ENCODE measurements at places on chromosomes 6 and 20.

- DNase-seq = peak; percentile 1
Measured at GRCh38 chr6:91304521-91304920, 717.6 kb upstream of the MAP3K7 start.

- DNase-seq = no peak
Measured at GRCh38 chr20:32028647-32029372, 18.6 kb downstream of the CCM2L start.

DNA sequence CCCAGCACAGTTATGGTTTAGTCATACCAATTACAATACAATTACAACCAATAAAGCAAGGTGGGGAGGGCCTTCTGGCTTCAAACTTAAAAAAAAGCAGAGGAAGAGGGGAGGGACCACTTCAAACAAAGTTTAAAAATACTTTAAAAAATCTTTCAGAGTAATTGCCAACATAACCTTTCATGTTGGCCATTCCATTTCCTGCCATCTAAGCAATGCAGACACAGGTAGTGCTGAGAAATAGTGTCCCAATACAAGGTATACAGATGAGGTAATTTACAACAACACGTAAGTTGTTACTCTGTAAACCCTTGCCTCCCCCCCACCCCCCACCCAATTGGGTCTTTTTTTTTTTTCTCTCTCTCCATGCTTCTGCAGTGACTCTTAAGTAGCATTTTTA lies 18.8 kb upstream of the TBC1D20 start:
- DNase-seq = no peak

GRCh38 chr20:14698605-14699373 lies 361.4 kb upstream of the FLRT3 start:
- no peak for DNase-seq

GRCh38 chr20:18748987-18749386 lies 64.6 kb upstream of the SCP2D1 start:
- DNase-seq = no peak

GRCh38 chr6:39731565-39731964 lies 6.4 kb upstream of the KIF6 start:
- no peak for DNase-seq

- no peak for DNase-seq
Measured at GRCh38 chr6:52227495-52227894, 16.8 kb downstream of the IL17F start.

Measured in HTR-8/SVneo (cell line).